ENCODE measurements at places on chromosomes 5 and 9. TPM values are rescaled to one million over a fixed set of nuclear protein-coding genes. Genes with fewer than 3 reads are reported as not detected.

GPX3 gene
- 16.4 TPM for total RNA-seq

SHC3 gene
- total RNA-seq, result 0.32 TPM

PDCD1LG2 gene
- 0.46 TPM for total RNA-seq

MOCS2 gene
- total RNA-seq, result 31.5 TPM

STPG3 gene
- total RNA-seq, result not detected

INSL4 gene
- total RNA-seq, result 17.0 TPM

MAPK9 gene
- 28.8 TPM for total RNA-seq

FAM169A gene
- total RNA-seq, result 4.2 TPM

PCDHGC5 gene
- total RNA-seq, result not detected

PRLR gene
- 0.09 TPM for total RNA-seq

GALNT10 gene
- 62.2 TPM for total RNA-seq

LRRC70 gene
- 0.25 TPM for total RNA-seq

ORM2 gene
- total RNA-seq, result not detected

SCGB3A2 gene
- not detected for total RNA-seq

PCDHB10 gene
- 0.02 TPM for total RNA-seq

ANKDD1B gene
- 0.09 TPM for total RNA-seq

STARD4 gene
- total RNA-seq, result 4.6 TPM

ARL15 gene
- 3.5 TPM for total RNA-seq

IRX2 gene
- 1.6 TPM for total RNA-seq

NUDT12 gene
- 2.0 TPM for total RNA-seq

DMGDH gene
- total RNA-seq, result not detected

NSG2 gene
- 0.08 TPM for total RNA-seq

PTRH1 gene
- 18.9 TPM for total RNA-seq
